ENCODE measurements at places on chromosomes 11 and 22.

GRCh38 chr11:126378763-126379162, 23.3 kb downstream of the ST3GAL4 start:
- no peak for DNase-seq

DNA sequence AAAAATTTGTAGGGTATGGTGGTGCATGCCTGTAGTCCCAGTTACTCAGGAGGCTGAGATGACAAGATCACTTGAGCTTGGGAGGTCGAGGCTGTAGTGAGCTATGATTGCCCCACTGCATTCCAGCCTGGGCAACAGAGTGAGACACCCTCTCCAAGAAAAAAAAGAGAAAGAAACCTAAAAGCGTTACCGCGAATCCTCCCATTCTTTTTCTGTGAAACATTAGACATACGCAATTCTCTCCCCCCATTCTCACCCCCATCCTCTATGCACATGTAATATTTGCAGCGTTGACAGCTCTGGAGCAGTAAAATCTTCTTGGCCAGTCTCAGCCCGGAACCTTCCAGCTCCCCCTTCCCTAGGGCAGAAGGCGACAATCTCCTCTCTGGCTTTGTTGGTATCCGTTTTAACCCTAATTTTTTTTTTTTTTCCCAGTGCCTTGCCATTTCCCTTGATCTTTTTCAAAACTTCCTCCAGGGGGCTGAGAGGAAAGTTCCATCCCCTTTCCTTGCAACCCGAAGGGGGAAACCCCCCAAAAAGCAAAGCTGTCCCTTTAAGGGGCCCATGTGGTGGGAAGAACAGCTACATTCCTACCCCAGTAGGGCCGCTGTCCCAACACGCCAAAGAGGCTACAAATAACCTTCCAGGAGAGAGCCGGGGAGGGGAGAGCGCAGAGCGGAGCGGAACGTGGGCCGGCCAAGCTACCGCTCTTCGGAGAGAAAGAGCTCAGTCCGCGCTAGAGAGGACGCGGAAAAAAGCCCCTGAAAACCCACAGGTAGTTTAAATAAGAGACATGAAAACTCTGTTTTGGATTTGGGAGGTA, 1.9 kb downstream of the LRP4 start:
- peak; percentile 9 for DNase-seq

DNA sequence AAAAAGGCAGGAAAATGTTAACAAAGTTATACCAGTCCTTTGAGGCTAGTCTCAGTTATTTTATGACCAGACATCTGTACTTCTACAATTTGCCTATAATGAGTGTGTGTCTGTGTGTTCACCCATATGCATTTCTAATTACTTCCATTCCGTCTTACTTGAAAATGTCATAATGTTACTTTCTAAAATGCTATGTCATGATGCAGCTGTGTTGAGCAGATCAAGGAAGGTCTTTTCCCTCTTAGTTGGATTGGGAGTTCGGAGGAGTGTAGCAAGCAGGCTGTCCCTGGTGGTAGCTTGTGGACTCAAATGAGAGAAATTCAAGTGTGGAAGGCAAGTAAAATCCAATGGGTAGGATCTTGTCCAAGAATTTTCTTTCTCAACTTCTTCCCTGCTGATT, 3.0 kb downstream of the SNX19 start:
- DNase-seq, result no peak

GRCh38 chr11:975827-976226, 50.2 kb downstream of the AP2A2 start:
- DNase-seq, result peak; percentile 7

DNA sequence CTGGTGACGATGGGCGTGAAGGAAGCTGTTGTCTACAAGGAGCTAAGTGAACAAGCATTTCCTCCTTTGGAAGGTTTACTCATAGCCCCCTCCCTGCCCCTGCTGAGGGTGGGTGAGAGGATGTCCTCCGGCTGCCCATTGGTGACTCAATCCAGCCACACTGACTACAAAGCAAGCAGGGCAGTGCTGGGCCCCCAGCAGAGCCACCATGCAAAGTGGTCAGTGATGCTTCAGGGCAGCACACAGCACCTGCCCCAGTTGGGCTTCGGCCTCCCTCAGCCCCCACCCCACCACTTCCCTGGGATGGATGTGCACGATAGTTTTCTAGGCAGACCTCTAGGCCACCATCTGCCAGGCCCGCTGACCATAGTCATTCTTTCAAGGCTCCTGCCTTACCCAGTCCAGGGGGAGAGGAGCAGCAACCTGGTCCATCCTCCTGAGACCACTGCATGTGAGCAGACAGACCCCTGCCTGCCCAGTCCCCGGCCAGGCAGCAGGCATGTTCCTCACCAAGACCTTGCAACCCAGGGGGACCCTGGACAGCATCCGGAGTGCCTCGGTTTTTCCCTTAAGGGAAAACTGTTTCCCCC, 125.1 kb downstream of the BCR start:
- no peak for DNase-seq

GRCh38 chr11:73295241-73295995, 12.7 kb upstream of the ARHGEF17 start:
- peak; percentile 73 for DNase-seq

- DNase-seq, result peak; percentile 6
Observed at GRCh38 chr11:7688238-7688826, 15.0 kb upstream of the CYB5R2 start.

DNA sequence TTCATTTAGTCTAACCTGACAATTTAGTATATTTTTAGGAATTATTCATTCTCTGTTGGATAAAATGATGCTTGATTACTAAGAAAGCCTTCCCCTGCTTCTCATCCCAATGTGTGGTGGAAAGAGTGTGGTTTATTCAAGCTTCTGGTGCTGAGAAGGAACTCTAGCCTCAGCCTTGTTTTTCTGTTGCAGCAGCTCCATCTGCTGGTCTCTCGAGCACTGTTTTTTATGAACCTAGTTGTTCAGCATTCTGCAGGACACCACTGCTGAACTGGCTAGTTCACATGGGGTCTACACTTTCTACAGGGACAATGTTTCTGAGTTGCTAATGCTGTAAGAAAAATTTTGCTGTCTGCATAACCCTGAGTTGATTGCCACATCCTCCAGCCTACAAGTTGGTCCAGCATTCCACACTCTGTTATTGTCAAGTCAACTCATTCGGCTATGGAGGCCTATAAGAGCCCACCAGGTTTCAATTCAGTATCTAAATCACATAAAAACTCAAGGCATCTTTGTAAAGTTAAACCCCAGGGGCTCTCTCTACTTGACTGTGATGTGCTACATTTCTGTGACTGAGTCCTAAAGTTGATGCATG, 14.3 kb downstream of the OR2AG2 start:
- DNase-seq, result peak; percentile 78

GRCh38 chr11:75474240-75474639, 41.2 kb upstream of the KLHL35 start:
- no peak for DNase-seq

- no peak for DNase-seq
Observed at GRCh38 chr11:117931331-117931950, 2.2 kb upstream of the TMPRSS13 start.

DNA sequence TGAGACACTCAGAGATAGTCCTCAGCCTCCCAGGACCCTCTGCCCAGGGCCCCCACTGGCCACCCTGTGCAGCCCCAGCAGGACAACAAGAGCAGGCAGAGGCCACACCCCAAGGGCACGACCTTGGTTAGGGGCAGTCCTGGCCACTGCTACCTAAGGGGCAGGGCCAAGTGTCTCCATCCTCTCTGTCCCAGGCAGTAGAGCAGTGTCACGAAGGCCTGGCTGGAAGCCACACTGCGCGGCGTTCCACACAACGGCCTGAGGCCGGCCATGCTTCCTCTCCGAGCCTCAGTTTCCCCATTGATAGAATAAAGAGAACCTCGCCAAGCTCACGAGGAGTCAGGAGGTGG, 1074.3 kb downstream of the BRD1 start:
- DNase-seq, result no peak

DNA sequence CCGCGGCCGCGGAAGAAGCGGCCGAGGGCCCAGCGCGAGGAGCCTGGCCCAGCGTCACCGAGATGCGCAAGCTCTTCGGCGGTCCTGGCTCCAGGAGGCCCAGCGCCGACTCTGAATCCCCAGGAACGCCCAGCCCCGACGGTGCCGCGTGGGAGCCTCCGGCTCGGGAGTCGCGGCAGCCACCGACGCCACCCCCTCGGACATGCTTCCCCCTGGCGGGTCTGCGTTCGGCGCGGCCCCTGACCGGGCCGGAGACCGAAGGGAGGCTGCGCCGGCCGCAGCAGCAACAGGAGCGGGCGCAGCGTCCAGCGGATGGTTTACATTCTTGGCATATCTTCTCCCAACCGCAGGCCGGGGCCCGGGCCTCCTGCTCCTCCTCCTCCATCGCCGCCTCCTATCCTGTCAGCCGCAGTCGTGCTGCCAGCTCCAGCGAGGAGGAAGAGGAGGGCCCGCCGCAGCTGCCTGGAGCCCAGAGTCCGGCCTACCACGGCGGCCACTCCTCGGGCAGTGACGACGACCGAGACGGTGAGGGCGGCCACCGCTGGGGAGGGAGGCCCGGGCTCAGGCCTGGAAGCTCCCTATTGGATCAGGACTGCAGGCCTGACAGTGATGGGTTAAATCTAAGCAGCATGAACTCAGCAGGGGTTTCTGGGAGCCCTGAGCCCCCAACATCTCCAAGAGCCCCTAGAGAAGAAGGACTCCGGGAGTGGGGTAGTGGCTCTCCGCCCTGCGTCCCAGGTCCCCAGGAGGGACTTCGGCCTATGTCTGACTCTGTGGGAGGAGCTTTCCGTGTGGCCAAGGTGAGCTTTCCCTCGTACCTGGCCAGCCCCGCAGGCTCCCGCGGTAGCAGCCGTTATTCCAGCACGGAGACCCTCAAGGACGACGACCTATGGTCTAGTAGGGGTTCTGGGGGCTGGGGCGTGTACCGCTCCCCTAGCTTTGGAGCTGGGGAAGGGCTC, 1.2 kb downstream of the ARHGEF17 start:
- peak; percentile 4 for DNase-seq

DNA sequence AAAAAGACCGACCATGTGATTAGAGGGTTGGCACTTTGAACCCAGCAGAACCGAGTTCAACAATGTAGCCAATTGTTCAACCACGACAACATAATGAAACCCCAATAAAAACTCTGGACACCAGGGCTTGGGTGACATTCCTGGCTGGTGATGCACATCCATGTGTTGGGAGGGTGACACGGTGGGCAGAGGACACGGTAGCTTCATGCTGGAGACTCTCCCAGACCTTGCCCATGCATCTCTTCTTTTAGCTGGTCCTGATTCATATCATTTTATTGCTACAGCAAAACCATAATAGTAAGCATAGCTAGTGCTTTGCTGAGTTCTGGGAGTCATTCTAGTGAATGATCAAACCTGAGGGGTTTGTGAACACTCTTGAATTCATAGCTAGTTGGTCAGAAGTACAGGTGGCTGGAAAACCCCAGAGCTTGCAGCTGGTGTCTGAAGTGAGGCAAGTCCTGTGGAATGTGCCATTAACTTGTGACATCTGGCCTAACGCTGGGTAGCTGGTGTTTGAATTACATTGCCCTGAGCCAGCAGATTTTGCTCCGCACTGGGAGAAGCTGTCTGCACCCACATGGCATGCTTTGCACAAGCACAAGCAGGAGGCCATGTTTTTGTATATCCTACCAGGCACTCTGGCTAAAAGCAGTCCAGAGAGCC, 14.0 kb downstream of the RPUSD4 start:
- no peak for DNase-seq

- DNase-seq, result no peak
Observed at GRCh38 chr11:12505183-12505582, 127.8 kb downstream of the PARVA start.

- DNase-seq, result peak; percentile 61
Observed at GRCh38 chr22:22558972-22559603, at the start of gene PRAME. Gene PRAME (minus strand): TSS chr22:22559265. CDS start chr22:22556832, 2,433 bp downstream.

- no peak for DNase-seq
Observed at GRCh38 chr22:19373450-19373849, 58.1 kb downstream of the HIRA start.

All from CD4-positive, alpha-beta T cell treated with Interleukin-6 for 4 hours (primary cell).